ELF-1 (cell line): ENCODE measurements at places on chromosomes 7 and 10.

- DNase-seq, result no peak
Measured at GRCh38 chr7:91504919-91505318, 240.7 kb downstream of the FZD1 start.

DNA sequence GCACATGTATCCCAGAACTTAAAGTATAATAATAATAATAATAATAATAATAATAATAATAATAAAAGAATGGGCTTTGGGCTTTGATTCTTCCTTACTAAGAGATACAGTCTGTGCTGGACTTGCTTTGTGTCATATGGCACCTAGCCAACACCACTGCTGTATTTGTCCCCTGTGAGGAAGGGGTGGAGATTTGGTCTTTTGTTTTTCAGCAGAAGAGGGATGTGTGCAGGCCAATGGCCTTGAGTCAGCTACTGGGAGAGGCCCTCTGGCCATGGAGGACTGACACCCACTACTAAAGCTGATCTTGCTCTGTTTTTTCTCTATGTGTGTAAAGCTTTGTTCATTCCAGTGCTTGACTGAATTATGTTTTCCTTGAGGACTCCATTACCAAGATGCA, 573.0 kb upstream of the PCDH15 start:
- DNase-seq, result no peak

DNA sequence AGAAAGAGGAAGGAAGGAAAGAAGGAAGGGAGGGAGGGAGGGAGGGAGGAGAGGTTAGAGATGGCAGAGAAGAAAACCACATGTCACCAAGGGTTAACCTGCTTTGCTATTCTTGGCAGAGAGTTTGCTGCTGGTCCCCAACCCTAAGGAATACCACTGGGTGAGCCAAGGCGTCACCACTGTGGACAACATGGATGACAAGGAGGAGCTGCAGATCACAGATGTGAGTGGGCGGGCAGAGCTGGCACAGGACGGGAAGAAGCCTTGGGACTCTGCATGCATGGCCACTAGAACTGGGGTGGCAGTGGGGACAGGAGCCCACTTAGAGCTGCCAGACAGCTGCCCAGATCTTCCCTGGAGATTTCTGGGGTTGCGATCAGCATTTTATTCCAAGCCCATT, 17.2 kb upstream of the MYH16 start:
- DNase-seq, result no peak

- no peak for DNase-seq
Measured at GRCh38 chr10:43217563-43218205, 49.2 kb downstream of the RASGEF1A start.

DNA sequence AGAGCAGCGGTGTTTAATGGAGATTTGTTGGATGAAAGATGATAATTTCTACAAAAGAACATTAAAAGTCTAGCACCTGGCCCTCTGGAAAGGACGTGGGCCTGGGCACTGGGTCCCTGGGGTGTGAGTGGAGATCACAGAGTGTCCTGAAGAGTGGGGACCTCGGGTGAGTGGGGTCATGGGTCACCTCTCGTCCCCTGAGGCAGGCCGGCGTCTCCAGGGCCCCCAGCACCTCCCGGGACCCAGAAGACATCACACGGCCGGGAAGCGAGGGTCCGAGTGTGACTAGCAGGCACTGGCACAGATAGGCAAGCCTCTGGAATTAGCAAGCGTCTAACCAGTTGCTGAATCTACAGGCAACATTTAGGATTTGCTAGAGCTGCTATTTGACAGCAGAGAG, 257.2 kb downstream of the MAD1L1 start:
- no peak for DNase-seq

DNA sequence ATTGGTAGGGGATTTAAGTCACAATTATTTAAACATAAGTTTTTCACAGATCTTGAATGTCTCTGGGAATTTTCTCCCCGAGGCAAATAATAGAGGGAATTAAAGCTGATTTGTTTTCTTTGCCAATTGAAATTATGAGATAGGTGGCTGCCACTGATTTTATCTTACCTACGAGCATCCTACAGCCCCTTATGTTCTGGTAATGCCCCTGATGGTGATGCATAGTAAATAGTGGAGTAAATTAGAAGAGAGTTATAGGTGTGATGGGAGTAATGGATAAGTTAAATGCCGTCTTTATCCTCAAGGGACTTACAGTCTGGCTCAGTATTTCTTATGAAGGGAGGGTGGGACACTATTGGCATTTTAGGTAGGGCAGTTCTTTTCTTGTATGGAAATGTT, 58.1 kb downstream of the HDAC9 start:
- DNase-seq, result no peak

DNA sequence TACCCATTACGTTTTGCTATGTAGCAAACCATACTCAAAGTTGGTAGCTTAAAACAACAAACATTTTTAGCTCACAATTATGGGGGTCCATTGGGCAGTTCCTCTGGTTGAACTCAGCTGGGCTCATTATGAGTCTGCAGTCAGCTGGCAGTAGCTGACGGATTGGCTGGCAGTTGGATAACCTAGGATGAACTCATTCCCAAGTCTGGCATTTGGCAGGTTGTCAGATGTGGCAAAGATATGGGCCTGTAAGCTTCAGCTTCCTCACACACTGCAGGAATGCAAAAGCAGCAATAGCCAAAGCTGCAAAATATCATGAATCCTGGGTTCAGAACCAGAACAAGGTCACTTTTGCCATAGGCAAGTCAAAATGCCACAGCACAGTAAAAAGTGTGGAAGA, 412.2 kb upstream of the SORCS1 start:
- no peak for DNase-seq

GRCh38 chr7:73436031-73436929, 2.7 kb downstream of the FZD9 start:
- DNase-seq, result no peak

DNA sequence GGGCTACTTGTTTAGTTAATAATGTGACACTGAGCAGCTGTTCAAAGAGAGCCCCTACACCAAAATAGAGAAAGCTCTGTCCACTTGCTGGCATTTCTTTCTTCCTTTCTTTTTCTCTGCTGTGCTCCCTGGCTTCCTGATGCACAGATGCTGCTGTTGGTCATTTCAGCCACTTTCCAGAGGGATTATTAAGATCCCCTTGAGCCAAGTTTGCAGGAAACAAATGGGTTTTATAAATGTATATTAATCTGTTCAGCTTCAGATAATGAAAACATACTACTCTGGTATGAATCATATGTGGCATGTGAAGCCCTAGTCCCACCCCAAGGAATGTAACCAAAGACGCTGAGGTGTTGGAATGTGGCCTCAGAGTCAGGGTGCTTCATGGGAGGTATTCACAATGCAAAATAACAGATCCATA, 638.2 kb upstream of the FZD8 start:
- DNase-seq, result no peak

DNA sequence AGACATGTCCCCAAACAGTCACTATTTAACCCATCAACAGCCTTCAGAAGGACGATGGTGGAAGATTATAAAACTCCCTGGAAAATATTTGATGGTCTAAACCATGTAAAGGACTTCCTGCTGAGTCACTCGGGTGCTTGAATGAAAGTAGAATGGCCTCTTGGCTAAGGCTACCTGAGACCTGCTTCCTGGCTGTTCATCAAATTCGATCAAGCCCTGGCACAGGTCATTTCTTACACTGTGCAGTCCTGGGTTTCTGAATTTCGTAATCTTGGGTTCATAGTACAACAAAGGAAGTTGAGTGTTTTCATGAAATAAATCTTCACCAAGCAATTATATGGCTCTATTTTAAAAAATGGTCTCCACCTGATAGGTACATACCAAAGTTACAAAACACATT, 260.3 kb upstream of the RNF32 start:
- DNase-seq, result no peak

- DNase-seq, result no peak
Measured at GRCh38 chr7:79691074-79691473, 237.6 kb upstream of the MAGI2 start.

DNA sequence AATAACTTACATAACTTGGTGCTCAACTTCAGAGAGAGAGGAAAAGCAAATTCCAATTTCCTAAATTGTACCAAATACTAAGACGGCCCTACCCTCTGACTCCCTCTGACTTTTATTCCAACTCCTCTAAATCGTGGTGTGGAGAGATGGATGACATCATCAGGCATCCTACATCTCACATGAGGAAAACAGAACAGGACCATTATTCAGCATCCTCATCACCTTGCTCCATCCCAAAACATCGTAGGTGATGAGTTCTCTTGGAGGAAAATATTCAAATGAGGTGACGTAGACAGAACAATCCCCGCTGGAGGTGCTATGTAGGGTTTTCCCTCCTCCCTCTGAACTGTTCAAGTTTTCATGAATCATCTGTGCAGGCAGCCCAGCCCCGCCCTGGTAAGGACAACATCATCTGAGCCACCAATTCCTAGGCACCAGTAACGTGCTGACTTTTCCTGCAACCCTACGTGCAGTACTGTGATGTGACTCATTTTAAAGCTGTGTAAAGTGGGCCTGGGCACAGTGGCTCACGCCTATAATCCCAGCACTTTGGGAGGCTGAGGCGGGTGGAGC, 167.2 kb downstream of the CALN1 start:
- DNase-seq, result no peak

GRCh38 chr10:129924375-129925085, 39.5 kb downstream of the EBF3 start:
- DNase-seq, result no peak

DNA sequence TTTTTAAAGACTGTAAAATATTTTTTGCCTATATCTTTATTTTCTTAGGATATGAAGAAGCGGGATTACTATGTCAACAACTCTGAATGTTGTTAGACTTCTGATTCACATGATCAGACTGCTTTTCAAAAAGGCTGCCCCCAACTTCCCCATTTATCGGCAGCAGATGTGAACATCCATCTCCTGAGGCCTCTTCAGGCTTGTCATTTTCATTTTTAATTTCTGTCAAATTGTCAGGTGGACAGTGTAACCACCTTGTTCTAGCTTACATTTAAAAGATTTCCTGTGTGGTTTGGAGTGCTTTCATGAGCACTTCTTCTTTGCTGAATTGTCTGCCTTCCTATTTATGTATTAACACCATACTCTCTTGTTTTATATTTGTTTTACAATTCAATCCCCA, 78.8 kb upstream of the GSDME start:
- DNase-seq, result no peak

DNA sequence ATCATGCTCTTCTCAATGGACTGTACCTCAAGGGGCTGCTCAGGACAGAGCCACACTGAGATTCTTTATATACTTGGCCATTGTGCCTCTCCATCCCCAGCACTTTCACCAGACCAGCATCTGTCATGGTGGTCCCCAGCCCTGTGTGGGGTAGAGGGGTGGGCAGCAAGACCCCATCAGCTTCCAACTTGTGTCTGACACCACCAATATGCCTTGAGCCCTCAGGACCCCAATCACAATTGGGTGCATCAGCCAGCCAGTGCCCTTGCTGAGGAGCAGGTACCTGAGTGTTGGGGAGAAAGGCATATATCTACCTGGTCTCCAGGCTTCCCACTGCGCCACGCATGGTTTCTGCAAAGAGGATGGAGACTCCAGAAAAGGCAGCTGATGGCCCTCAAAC, 56.3 kb downstream of the GRID1 start:
- no peak for DNase-seq
